ENCODE measurements at places on chromosomes 5 and 9.

- DNase-seq: no peak
These were observed 111.6 kb downstream of the CMYA5 start for GRCh38 chr5:79800979-79801827.

DNA sequence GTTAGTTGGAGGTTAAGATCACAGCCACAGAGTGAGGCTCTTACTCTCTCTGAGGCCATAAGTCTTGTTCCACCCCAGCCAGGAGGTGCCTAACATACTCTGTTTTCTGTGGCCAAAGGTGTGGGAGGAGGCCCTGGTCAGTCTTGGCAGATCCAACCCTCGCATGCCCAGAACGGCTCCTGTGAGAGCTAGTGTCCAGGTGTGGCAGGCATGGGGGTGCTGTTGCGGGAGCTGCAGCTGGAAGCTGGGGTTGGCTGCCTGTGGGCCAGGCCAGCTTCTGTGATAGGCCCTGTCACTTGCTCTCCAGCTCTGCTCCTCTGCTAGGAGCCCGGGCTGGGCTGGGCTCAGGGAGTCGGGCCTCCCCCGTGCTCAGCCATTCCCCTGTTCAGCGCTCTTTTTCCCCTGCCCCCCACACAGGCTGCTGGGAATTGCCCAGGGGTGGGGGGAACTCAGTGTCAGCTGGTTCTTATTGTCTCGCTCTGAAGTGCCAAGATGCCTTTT lies 31.6 kb downstream of the IER5L start:
- no peak for DNase-seq

DNA sequence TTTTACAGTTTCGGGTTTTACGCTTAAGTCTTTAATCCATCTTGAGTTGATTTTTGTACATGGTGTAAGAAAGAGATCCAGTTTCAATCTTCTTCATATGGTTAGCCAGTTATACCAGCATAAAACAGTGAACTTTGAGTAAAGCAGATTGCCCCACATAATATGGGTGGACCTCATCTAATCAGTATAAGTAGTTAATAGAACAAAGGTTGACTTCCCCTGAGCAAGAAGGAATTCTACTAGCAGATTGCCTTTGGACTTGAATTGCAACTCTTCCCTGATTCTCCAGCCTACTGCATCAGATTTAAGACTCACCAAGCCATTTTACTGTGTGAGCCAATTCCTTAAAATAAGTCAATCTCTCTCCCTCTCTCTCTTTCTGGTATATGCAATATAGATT lies 173.2 kb downstream of the SNCAIP start:
- no peak for DNase-seq

- DNase-seq: no peak
These were observed 15.7 kb upstream of the FNIP1 start for GRCh38 chr5:131812371-131813160.

- DNase-seq: no peak
These were observed 5.7 kb downstream of the GCNT1 start for GRCh38 chr9:76464706-76465105.

All from HFFc6 (cell line).